ENCODE measurements at places on chromosomes 6 and 20.

DNA sequence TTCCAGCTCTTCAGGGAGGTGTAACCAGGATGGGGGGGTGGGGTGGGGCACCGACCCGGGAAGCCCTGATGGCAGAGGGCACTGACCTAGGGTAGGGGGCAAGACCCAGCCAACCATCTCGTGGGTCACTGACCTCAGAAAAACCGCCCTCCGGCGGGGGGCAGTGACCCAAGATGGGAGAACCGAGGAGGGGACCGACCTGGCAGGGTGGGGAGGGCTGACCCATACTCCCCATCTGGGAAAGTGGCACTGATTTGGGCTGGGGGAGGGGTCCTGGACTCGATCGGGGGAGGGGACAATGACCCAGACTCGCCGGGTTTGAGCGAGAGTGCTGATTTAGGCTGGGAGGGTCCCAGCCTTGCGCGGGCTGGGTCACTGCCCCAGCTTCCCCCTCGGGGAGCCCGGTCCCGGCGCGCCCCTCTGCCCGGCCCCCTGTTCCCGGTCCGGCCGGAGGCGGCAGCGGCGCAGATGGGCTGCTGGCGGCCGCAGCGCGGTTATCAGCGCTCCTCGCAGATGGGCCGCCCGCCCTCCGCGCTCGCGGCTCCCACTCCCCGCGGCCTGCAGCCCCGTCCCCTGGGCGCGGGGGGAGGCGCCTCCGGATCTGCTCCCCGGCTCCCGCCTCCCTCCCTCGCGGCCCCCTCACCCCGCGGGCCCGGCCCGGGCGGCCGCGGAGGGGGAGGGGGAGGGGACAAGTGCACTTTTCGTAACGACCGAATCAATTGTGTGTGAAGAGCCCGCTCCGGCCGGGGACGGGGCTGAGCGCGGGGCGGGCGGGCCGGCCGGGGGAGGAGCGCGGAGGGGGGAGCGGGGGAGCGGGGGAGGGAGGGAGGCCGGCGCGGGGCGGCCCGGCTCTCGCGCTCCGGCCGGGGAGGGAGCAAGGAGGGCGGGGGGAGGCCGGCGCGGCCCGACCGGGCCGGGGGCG is 2.2 kb downstream of the NOL4L start:
- DNase-seq, result peak; percentile 72

DNA sequence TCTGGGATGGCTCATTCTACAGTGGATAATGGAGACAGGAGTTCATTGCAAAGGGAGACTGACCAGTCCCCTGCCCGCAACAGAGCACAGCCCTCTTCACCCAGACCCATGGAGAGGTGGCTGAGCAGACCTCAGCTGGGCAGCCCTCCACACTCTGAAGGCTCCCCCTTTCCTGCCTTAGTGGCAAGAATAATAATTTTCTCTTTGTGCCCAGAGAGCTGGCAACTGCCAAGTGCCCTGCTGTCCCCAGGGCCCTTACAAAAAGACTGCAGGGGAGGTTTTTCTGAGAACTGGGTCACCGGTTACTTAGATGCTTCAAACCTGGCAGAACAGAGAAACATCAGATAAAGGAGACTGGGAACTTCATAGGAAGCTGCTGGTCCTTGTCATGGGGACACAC is 35.4 kb upstream of the ZNFX1 start:
- DNase-seq, result no peak

DNA sequence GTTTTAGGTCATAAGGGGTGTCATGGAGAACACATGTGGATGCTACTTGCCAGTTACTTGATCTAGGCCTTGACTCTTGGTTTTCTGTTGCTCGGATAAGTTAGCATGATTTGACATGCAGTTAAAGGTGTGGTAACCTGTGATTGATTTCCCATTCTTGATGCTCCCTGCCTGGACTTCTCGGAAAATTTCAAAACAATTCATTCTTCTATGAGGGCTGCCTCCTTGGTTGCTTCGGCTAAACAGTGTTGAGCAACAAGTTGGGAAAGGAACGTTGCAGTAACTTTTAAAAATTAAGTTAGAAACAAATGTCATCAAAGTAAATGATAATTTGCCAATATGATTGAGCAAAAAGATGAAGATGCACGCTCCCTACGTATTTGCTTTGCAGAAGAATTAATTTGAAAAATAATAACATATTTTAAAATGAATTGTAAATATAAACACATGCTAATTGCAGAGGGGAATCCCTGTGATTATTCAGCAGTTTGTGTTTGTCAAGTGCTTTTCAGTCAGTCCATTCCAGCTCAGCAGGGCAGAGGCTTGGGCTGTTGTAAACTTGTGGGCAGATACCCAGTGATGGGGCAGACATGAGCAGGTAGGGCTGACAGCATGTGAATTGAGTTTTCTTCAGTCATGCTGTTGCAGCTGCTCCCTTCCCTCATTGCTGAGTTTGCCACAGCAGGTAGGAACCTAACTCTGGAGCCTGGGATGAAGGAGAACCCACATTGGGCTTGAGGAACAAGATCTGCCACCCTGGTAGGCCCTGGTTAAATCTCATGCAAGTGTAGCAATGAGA is 110.2 kb downstream of the ESR1 start:
- DNase-seq, result no peak

GRCh38 chr6:102501615-102502014 is 1108.1 kb downstream of the GRIK2 start:
- no peak for DNase-seq

DNA sequence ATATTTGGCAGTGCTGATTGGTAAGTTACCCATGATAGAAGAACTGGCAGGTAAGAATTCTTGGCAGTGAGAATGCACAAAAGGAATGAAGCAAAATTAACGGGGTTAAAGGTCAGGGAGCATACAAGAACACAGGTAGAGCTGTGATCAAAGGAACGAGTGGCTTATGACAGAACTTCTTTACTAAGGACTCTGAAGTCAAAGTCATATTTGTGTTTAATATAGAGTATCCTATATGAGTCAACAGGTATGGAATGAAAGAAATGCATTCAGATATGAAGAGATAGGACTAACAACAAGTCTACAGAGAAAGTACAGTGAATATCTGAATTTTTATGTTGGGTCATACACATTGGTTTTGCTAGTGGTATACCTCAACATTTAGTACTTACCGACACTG is 209.0 kb upstream of the CITED2 start:
- DNase-seq, result no peak

- DNase-seq, result no peak
These were observed 40.5 kb downstream of the RRBP1 start for GRCh38 chr20:17641520-17641964.

DNA sequence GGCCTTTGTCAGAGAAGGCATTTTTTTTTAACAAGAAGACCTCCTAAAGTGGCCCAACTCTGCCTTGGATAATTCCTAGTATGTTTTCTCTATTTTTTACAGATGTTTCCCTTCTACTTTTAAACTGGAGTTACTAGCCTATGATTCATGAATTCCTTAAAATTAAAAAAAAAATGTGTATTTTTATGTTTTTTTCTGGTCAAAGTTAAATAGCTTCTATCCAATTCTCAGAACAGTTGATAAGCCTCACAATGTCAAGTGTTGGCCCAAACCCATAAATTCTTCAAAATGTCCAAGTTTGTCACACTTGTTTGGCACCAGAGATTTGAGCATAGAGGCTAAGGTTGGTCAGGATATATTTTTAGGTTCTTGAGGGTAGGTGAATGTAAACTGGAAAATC is 64.0 kb downstream of the JAG1 start:
- DNase-seq, result no peak

DNA sequence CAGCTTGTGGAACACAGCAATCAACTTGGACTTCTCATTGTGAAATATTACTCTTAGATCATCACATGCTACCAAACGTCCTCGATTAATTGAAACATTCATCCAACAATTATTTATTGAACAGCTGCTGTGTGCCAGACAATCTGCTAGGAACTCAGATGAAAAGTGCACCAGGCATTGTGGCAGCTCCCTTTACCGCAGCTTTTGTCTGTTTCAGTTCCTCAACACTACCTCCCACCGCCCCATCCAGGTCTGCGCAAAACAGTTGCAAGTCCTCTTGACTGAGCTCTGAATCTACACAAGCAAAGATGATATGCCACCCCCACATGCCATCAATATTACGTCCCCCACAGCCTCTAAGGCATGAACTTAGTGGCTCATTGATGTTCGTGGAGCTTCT is 1094.4 kb upstream of the MAP3K7 start:
- DNase-seq, result no peak

DNA sequence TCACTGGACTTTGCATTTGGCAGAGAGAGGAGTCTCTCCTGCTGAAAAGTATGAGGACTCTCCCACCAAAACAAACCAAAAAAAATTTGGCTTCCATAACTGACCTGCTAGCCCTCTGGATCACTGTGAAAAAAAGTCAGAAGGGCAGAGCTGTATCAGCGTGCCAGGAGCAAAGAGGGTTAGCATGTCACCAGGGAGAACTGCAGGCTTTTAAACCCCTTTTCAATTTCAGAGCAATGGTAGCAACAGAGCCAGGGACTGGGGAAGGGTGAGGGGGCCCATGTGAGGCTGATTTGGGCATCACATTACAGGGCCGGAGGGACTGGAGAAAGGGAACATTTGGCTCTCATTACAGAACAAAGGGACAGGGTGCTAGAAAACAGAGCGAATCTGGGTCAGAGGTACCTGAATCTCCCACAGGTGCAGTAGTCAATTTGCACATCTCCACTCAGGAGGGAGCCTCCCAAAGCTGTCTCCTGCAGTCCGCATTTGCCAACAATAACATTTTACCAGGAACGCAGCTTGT is 185.7 kb upstream of the EYA4 start:
- no peak for DNase-seq

GRCh38 chr6:117118490-117118889 is 146.9 kb upstream of the VGLL2 start:
- no peak for DNase-seq

DNA sequence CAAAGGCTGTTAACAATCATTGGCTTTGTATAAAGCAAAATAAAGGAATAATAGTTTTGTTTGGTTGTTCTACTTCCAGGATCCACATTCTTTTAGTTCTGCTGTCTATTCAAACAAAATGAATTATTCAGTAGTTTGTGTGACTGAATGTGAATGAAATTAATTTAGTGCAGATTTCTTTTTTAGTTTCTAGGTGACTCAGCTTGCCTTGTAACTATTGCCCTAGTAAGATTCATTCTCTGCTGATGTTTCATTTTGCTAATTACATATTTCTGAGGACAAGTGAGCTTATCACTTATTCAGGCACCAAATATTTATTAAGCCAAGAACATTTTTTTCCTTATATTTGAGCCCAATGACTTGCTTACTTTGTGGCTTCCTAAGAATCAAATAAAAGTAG is 46.5 kb upstream of the RIPOR2 start:
- no peak for DNase-seq

DNA sequence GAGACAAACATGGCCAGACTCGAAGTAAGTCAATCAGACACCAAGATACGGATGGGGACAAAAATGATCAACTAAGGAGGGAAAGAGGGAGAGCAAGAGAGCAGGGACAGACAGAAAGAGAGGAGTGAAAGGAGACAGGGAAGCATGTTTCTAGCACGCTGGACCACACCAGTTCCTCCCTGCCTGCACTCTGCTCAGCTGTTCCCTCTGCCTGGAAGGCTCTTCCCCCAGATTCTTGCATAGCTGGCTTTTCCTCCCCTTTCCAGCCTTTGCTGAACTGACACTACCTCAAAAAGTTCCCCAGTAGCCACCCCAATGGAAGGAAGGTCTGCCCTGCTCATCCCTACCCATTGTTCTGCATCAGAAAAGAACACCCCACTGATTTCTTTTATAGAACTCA is 185.9 kb downstream of the MAFB start:
- DNase-seq, result no peak

- no peak for DNase-seq
These were observed 12.4 kb upstream of the DEK start for GRCh38 chr6:18276610-18277236.

DNA sequence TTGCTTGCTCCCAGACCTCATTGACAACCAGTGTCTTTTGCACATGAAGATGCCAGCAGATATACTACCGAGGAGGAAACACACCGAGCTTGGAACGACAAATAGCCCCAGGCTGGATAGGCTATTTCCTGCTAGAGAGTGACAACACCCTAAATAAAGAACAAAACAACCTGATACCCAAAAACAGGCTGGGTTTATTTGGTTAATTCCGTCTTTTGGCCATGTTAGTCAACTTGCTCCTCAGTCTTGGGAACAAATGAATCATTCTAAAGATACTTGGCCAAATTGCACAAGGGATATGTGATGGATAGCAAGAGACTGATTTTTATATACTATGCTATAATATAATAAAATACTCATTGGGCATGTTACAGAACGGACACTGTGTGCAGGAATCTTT is 11.5 kb upstream of the MUC22 start:
- no peak for DNase-seq

DNA sequence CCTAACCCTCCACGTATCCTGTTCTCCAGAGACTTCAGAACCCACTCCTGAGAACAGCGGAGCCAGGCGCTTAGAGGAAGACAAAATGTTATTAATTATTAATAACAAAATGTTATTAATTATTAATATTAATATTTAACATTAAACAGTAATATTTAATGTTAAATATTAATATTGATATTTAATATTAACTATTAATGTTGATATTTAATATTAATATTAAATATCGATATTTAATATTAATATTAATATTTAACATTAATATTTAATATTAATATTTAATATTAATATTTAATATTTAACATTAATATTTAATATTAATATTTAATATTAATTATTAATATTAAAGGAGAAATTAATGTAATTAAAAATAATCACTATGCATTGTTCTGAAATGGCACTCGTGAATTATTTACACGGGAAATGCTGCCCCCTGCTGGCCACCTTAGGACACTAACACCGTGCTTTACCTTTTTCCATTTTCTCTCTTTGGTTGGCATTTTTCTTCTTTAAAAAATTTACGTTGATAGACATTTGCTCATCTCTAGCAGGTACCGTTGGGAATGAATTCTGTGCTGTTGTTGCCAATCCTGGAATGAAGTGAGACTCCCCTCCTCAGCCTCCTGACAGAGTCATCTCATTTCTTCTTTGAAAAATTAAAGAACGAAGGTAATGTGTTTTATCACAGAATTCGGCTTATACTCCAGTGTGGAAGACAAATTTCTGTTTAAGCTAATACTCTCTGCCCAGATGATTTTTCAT is 7.5 kb upstream of the GGTLC1 start:
- DNase-seq, result no peak

GRCh38 chr20:39716796-39717341 is 754.7 kb downstream of the DHX35 start:
- no peak for DNase-seq

DNA sequence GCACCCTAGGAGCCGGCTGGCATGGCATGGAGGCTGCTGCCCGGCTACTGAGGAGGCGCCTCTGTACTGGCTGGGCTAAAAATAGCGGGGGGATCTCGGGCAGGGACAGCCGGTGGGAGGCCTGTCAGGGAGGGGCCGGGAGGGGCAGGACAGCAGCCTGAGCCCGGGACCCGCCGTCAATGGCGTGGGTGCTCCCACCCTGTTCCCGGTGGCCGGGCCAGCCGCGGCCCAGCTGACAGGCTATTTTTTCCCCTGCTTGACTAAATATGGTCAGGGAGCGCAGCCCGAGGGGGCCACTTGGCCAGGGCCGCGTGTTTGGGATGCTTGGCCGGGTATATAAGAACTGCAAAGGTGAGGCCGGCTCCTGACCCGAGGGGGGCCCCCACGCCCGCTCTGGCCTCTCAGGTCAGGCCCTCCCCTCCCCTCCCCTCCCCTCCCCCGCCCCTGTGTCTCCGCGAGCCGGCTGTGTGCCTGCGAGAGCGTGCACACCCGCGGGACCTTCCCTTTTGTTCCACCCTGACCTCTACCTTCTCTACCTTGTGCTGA is 74.4 kb upstream of the GATA5 start:
- no peak for DNase-seq

- DNase-seq, result no peak
These were observed 66.8 kb downstream of the CDK19 start for GRCh38 chr6:110748453-110748852.

- peak; percentile 82 for DNase-seq
These were observed 52.2 kb upstream of the BTN3A2 start for GRCh38 chr6:26312501-26313397.

GRCh38 chr6:23272536-23272935 is 703.2 kb downstream of the HDGFL1 start:
- no peak for DNase-seq
